Nucleus accumbens (tissue), 56 donors: ENCODE measurements at places on chromosomes 12 and 14.

DNA sequence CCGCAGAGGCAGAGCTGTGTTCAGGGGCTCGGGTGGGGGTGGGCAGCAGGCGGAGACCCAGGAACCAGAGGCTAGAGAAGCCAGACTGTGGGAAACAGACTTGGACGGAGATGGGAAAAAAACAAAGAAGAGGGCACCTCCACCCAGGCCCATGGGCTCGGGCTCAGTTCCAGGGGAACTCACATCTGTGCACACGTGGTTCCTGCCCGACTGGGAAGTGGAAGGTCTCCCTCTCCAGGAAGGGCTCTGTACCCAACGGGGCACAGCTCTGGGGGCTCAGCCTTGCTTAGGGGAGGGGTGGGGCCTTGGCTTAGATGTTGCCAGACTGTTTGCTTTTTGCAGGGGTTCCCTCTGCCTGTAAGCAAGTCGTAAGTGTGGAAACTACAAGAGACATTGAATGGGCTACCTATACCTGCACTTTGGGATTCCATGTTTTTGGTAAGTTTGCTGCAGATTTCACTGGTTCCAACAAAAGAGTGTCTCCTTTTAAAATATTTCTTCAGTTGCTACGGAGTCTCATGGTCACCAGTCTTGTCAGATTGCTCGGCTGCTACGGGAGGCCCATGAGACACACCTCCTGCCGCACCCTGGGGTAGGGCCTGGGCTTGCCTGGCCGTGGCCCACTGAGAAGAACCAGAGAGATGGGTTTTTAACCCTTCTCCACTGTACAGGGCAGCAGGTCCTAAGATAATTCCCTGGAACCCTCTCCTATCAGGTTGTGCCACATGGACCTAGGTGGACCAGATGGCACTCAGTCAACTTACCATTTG, 127.6 kb upstream of the EVL start:
- no peak for DNase-seq

DNA sequence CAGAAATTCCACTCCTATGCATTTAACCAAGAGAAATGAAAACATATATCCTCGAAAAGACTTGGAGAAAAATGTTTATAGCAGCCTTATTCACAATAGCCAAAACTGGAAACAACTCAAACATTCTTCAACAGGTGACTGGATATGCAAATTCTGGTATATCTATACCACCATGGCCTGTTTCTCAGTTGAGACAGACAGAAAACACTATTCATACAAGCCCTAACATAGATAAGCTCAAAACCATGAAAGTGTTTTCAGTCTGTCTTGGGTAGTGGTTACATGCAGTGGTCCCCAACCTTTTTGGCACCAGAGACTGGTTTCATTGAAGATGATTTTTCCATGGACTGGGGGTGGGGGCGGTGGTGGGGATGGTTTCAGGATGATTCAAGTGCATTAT, 83.8 kb downstream of the SRGAP1 start:
- DNase-seq, result no peak

DNA sequence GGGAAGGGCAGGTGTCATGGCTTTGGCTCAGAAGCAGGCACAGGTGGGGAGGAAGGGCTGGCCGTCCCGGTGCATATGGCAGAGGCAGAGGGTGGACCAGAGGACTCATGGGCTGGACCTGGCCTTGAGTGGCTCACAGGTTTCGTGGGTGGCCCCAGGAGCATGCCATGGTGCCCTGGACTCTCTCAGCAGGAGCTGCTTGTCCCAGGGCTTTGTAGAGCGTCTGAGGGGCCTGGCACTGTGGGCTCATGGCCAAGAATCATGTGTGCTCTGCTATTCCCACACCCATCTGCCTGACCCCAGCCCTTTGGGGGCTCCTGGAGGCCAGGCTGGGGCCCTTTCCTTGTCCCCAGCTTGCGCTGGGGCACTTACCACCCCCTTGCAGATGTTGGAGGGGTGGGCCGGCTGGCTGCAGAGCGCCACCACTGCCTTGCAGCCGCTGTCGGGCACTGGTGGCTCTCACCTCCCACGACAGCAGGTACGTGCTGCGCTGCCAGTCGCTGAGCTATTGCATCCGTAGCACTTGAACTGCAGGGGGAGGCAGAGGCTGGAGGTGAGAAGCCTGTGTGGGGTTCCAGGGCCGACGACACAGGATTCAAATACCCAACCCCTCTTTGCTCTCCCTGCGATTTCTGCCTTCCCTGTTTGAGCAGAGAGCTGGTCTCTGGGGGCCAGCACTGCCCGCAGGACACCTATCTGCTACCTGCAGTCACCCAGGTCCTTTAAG, 187.4 kb upstream of the PRMT8 start:
- DNase-seq, result peak; percentile 18

GRCh38 chr14:97281741-97282140, 484.6 kb downstream of the VRK1 start:
- DNase-seq, result no peak

DNA sequence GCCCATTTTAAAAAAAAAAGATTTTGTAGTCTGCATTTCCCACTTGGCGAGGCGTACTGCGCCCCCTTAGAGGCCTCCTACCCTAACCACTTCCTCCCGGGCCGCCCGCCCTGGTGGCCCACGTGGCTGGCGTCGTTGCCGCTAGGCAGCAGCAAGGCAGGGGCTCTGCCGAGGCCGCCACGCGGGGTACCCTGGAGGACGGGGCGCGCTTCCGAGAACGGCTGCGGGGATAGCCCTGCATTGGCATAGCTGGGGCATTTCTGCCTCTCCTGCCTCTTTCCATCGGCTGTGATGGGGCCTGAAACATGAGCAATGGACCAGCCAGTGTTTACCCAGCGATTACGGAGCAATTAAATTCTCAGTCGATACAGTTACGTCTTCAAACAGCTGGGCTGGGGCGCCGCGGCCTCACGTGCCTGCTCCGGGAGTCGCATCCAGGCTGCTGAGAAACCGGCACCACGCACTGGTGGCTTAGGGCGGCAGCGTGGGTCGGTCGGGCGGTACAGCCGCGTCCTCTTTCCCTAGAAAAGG, 38.0 kb downstream of the IQSEC3 start:
- no peak for DNase-seq

GRCh38 chr12:106066051-106066705, 72.6 kb downstream of the NUAK1 start:
- no peak for DNase-seq

GRCh38 chr12:118219772-118220171, 83.8 kb downstream of the PEBP1 start:
- no peak for DNase-seq

DNA sequence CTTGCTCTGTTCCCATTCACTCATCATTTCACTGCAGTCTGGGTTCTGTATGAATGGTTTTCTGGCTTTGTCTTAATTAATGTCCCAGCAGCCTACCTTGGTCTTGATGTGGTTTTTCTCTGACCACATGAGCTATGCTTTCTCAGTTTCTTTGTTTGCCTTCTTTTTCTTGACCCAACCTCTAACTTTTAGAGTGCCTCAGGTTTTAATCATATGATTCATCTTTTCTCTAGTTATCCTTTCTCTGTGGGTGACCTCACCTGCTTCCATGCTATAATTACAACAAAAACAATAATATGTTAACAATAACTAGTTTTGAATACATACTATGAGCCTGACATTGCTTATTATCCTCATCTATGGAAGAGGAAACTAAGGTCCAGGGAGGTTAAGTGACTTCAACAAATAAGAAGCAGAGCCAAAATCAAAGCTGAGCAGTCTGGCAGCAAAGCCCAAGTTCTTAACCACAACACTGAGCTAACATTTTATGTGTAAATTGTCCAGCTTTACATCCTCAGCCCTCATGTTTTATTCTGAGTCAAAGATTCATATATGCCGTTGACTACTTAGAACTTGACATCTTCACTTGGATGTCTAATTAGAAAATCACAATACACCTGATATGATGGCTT, 4.7 kb upstream of the EPYC start:
- DNase-seq, result no peak

- DNase-seq, result no peak
These were observed 270.6 kb downstream of the TTC8 start for GRCh38 chr14:89095036-89095435.

- no peak for DNase-seq
These were observed 6.9 kb downstream of the FRMD6 start for GRCh38 chr14:51658441-51659173.

GRCh38 chr12:79635676-79636075, 55.1 kb downstream of the PAWR start:
- DNase-seq, result no peak

DNA sequence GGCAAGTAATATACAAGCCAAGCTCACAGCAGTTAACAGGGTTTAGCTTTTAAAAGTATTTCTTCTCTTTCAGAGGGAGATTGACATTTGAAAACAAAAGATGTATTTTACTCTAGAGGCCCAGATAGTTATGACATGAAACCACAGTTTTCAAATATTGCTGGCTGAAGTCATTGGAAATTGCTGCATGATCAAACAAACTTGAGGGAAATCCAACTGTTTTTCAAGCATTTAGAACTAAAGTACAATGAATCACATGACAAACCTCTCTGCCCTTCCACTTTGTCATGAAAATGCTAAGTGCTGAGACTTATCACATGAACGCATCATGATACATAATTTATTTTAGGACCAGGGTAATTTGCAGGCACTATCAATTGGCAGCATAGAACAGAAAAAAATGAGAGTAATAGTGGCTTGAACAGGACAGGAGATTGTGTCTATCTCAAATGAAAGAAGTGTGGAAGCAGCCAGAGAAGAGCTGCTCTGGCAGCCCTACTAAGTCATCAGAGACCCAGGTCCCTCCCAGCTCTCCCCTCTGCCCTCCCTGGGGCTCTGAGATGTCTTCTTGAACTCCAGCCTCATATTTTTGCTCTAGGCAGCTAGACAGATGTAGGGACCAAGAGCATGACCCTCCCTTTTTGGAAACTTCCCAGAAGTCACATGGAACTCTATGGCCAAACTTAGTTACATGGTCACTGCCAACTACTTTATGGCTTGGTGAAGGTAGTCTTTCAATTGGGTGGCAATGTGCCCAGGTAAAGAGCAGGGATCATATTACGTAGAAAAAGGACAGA, 90.1 kb upstream of the PELI2 start:
- DNase-seq, result no peak

- DNase-seq, result no peak
These were observed 137.6 kb upstream of the PPFIA2 start for GRCh38 chr12:81896771-81897170.

DNA sequence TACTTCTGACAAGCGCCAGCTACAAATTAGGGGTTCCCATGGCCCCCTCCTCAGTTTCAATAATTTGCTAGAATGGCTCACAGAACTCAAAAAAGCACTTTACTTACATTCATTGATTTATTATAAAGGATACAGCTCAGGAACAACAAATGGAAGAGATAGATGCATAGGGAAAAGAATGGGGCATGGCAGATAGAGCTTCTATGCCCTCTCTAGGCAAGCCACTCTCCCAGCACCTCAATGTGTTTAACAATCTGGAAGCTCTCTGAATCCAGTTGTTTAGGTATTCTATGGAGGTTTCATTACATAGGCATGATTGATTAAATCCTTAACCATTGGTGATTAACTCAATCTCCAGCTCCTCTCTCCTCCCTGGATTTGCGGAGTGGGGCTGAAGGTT, 184.5 kb upstream of the DAAM1 start:
- no peak for DNase-seq

DNA sequence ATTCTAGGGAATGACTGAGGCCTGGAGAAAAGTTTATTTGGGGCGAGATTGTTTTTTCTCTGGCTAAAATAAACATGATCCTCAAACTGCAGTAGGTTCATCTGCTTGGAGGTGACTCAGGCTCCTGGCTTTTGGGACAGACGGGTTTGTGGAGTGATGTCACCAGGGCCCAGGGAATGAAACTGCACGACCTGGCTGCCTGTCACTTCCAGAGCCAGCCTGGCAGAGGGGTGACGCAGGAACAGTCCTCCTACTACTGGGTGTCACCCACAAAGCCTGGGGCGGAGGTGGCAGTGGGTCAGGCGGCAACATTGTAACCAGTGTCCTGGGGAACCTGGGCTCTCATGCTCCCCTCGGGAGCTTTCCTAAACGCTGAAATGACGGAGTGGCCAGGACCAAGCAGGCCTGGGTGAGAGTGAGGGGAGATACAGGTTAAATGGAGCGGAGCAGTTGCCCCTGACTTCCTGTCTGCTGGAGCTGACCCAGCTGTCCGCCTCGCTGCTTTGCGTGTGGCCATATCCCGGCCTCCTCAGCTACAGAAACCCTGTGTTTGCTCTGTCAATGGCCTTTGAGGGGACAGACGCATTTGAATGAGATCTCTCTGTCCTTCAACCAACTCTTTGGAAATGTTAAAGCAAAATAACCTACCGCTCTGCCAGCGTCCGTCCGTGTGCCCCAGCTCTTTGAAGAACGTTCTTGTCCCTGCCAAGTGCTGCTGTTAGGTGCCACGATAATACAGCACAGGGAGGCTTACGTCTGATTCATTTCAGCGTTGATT, 6.5 kb downstream of the HIP1R start:
- peak; percentile 48 for DNase-seq

- DNase-seq, result no peak
These were observed 43.9 kb upstream of the FBRSL1 start for GRCh38 chr12:132445884-132446632.

GRCh38 chr14:63624701-63625100, 17.0 kb downstream of the WDR89 start:
- DNase-seq, result no peak

DNA sequence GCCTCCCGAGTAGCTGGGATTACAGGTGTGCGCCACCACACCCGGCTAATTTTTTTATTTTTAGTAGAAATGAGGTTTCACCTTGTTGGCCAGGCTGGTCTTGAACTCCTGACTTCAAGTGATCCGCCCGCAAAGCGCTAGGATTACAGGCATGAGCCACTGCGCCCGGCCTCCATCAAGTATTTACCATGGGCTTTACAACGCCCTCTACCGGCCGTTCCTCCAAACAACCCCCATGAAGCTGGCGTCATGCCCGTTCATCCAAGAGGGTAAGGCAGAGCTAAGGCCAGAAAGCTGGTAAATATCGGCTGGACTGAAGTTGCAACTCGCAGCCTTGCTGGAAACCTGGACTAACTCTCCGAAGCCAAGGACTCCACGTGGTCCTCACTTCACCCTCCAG, 41.6 kb downstream of the RNF34 start:
- DNase-seq, result no peak

GRCh38 chr12:3133405-3133783, 56.2 kb downstream of the TSPAN9 start:
- no peak for DNase-seq

DNA sequence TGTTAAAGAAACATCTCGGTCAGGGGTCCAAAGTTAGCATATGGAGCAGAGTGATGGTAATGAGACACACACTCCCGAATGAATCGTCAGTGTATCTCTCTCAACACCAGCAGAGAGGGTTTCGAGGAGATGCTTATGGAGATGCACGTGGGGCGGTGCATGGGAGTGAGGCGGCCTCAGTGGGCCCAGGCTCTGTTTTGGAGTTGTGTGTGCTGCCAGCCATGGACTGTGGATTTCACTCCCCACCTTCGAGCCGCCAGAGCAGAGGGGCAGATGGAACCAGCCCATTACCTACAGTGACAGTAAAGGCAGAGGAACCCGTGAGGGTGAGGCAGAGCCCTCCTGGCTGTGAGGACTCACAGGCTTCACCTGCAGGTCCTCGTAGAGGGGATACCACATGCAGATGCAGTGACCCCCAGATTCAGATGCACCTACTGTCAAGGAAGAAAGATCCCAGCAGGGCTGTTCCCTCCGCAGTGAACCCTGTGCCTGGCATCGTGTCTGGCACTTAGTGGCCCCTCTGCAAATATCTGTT, 68.2 kb downstream of the WDR20 start:
- no peak for DNase-seq

GRCh38 chr12:102521662-102522277, 41.4 kb upstream of the IGF1 start:
- no peak for DNase-seq
